ENCODE measurements at places on chromosomes 4 and X. TPM values are rescaled to one million over a fixed set of nuclear protein-coding genes. Genes with fewer than 3 reads are reported as not detected.

- DNase-seq, result no peak
Measured at GRCh38 chrX:119539872-119540271, 25.3 kb downstream of the STEEP1 start.

- DNase-seq, result no peak
Measured at GRCh38 chr4:98110214-98110613, 33.1 kb downstream of the STPG2 start.

GRCh38 chr4:57037982-57038604 is 59.4 kb downstream of the POLR2B start:
- peak; percentile 5 for DNase-seq

GRCh38 chr4:95445251-95445650 is 103.5 kb downstream of the UNC5C start:
- DNase-seq, result no peak

SLC34A2 gene
- total RNA-seq, result 0.54 TPM

JAKMIP1 gene
- total RNA-seq, result 10.7 TPM

FABP2 gene
- total RNA-seq, result not detected

ARFIP1 gene
- total RNA-seq, result 32.2 TPM

NAP1L2 gene
- 26.5 TPM for total RNA-seq
